K562 (cell line): ENCODE measurements at places on chromosomes 5 and 9. TPM values are rescaled to one million over a fixed set of nuclear protein-coding genes. Genes with fewer than 3 reads are reported as not detected.

The GZMA gene
- total RNA-seq: not detected in 2 replicates

The CDKN2A gene
- not detected in 2 replicates for total RNA-seq

The PCDHA9 gene
- not detected in 2 replicates for total RNA-seq

The FOXD4 gene
- total RNA-seq: 0.76 and 1.0 TPM in 2 replicates

The FAM221B gene
- total RNA-seq: not detected in 2 replicates
